ENCODE measurements at places on chromosomes 3 and 15. TPM values are rescaled to one million over a fixed set of nuclear protein-coding genes. Genes with fewer than 3 reads are reported as not detected.

Gene SEMA3G
- polyA plus RNA-seq: 7.0 TPM

Gene TGM4
- 0.05 TPM for polyA plus RNA-seq

Gene GHSR
- polyA plus RNA-seq: not detected

Gene LYSMD4
- 11.1 TPM for polyA plus RNA-seq

Gene SOX14
- not detected for polyA plus RNA-seq

Gene CHP1
- polyA plus RNA-seq: 54.4 TPM

Gene ARPIN
- 31.8 TPM for polyA plus RNA-seq

Gene CCR8
- not detected for polyA plus RNA-seq

Gene ANKRD34C
- not detected for polyA plus RNA-seq

Gene STRC
- 1.9 TPM for polyA plus RNA-seq

Gene SLC28A2
- 0.25 TPM for polyA plus RNA-seq

Gene FETUB
- not detected for polyA plus RNA-seq

Gene PLSCR4
- 69.1 TPM for polyA plus RNA-seq

Gene PIGZ
- polyA plus RNA-seq: 1.3 TPM

Gene ONECUT1
- polyA plus RNA-seq: not detected

Gene PP2D1
- 0.70 TPM for polyA plus RNA-seq

Gene EOGT
- 38.6 TPM for polyA plus RNA-seq

Gene SLC22A14
- polyA plus RNA-seq: 0.14 TPM

Gene OCA2
- polyA plus RNA-seq: 19.4 TPM

Gene RTP3
- 0.12 TPM for polyA plus RNA-seq

Gene ADPRH
- polyA plus RNA-seq: 9.4 TPM

Gene TUSC2
- 26.2 TPM for polyA plus RNA-seq

Gene UQCC5
- 8.5 TPM for polyA plus RNA-seq

Gene GABRB3
- 1.8 TPM for polyA plus RNA-seq

Gene ARHGAP11A
- polyA plus RNA-seq: 39.7 TPM

Gene PPP2R3A
- 14.4 TPM for polyA plus RNA-seq

Gene IQCF5
- polyA plus RNA-seq: not detected

Gene UNC13C
- polyA plus RNA-seq: 15.3 TPM

Gene GOLGA8H
- 2.5 TPM for polyA plus RNA-seq

Gene TNFAIP8L3
- polyA plus RNA-seq: 4.3 TPM

Gene CLDN11
- 6.3 TPM for polyA plus RNA-seq

Gene KBTBD13
- polyA plus RNA-seq: 0.96 TPM

Gene FGF12
- 5.7 TPM for polyA plus RNA-seq

Gene ATRIP
- polyA plus RNA-seq: 11.6 TPM

Gene FGF7
- polyA plus RNA-seq: 19.7 TPM

Gene FOXB1
- polyA plus RNA-seq: not detected

Gene MON1A
- polyA plus RNA-seq: 9.5 TPM

Gene ANKRD63
- not detected for polyA plus RNA-seq

Gene CASR
- 0.13 TPM for polyA plus RNA-seq

Gene LTF
- polyA plus RNA-seq: 5.2 TPM

All from right lung (tissue), 10 donors.